ENCODE measurements at places on chromosomes 2 and 18.

GRCh38 chr2:132804051-132804450, 134.0 kb upstream of the LYPD1 start:
- no peak for DNase-seq

DNA sequence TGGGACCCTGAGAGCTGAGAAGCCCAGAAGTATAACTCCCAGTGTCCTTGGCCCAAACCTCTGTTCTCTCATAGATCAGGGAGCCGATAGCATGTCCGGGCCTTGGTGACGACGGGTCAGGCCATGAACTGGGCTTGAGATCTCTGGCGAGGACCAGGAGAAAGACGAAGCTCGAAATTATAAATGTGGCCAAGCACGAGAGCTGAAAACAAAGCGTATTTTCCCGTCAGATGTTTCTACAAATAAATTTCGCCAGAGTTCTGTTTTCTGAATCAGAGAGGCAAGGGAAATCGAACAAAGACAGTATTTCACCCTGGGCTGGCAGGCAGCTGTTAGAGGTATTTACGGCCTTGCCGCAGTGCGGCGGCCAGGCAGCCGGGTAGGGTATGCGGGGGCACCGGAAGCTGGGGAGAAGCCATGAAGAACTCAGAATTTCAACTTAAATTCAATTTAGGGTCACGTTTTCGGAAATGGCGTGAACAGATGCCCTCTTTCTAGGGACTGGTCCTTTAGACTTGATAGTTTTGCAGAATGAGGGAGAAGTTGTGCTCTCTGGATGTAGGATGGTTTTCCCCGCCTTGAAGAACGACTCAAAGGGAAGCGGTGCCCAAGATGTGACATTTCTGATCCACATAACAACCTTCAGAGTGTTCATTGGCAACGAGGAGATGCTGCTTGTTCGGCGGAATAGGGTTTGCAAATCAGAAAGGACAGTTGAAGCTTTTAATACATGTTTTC, 9.6 kb downstream of the HOXD8 start:
- no peak for DNase-seq

DNA sequence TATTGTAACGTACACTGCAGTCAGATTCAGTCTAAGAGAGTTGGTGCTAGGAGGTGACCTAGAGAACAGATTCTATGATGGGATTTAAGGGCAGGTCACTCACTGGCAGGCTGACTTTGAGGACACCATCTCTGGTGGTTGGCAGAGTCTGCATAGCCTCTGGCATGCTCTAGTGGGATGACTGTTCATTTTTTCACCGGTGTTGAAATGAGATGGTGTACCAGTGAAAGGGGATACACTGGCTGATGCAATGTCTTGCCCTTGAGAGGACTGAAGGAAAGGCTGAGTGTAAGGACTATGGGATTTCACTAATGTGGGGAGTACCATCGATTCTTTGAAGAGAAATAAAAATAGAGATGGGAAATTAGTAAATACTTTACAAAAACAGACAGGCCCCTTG, 186.9 kb upstream of the PIEZO2 start:
- DNase-seq, result no peak

DNA sequence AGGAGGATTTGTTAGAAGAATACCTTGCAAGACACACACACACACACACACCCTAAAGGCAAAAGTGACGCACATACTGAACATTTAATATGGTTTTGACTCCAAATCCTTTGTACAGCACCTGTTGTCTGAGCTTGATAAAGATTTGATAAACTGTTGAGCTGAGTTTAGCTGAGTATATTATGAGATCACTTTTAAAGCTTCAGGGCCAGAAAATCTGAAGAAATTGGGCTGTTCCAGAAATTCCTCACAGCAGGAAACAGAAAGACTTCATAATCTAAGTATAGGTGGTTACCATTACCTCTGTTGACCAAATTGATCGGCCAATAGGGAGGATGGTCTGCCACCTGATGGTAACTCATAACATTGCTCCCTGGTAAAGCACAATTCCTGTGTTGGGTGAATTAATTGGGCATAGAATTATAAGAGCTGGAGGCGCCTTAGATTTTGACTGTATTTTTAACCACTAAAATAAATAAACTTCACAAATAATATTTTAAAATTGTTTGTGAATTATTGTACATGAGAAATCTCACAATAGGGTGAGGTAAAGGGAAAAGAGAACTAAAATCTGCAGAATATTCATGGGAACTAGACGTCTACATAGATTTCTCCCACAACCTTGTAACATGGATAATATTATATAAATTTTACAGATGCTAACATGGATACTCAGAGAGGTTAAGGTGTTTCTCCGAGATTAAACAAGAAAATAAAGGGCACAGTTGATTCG, 21.8 kb upstream of the RPIA start:
- no peak for DNase-seq

DNA sequence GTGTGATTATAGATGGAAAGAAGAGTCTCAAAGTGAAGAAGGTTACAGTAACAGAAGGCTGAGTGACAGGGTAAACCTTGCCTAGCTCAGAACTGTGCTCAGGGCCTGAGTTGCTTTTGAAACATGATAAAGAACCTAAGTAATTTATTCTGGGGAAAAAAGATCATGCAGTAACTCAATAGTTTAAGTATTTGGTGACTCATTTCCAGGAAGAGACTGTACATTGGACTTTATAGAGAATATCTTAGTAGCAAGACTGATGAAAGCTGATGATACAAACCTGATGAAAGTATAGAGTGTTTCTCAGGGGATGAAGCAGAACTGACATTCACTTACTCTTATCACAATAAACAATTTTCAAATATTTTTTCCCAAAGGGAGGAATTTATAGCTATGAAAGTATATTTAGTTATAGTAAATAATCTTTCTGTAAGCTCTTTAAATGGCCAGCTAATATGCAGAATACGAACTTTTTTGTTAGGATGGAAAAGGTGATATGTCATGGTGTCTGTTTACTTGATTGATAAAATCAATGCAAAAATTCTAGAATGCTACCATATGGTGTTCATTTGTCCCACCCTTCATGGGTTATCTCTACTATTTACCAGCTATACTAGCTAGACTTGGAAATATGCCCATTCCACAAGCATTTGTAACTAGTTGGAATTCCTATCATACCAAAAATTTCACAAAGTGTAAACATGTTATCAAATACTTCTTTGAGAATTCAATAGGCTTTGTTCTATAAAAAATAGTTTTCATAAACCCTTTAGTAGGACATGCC, 1265.5 kb upstream of the ACVR2A start:
- no peak for DNase-seq

- DNase-seq, result no peak
Observed at GRCh38 chr2:1835581-1836201, 91.4 kb upstream of the PXDN start.

- no peak for DNase-seq
Observed at GRCh38 chr2:85611217-85611704, 605 bp downstream of the C2orf68 start.

DNA sequence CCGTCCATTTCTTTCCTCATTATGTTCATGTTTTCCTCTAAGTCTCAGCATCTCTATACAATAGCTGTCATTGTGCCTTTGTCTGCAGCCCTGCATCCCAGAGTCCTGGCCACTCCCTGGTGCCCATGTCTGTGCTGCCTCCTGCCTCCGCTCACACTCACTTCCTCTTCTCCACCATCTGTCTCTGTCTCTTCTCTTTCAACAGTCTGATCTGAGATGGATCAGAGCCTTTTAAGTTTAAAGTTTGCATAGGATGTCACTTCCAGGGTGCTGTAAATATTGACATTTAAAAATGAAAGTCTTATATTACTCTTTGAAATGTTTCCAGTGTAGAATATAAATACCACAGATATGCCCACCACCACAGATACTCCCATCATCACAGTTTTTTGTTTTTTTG, 42.7 kb downstream of the UBE2F start:
- DNase-seq, result no peak

GRCh38 chr2:159164457-159164911, 122.0 kb downstream of the WDSUB1 start:
- DNase-seq, result no peak

- DNase-seq, result no peak
Observed at GRCh38 chr2:177852389-177852788, 220.2 kb downstream of the PDE11A start.

DNA sequence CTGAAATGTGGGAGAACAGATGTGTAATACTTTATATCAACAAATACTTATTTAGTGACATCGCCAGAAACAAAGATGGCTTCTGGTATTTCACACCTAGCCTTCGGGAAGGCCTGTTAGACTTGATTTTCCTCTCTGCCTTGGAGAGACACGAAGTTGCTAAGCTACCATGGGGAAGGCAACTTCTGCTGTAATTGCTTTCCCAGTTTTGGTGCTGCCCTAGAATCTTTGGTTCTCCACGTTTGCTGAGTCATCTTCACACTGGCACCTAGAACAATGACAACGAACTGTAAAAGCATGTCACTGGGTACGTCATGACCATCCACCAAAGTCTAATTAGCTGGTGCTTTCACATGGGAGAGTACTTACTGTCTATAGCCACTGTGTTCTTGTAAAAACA, 58.7 kb upstream of the ACTR3 start:
- DNase-seq, result no peak

DNA sequence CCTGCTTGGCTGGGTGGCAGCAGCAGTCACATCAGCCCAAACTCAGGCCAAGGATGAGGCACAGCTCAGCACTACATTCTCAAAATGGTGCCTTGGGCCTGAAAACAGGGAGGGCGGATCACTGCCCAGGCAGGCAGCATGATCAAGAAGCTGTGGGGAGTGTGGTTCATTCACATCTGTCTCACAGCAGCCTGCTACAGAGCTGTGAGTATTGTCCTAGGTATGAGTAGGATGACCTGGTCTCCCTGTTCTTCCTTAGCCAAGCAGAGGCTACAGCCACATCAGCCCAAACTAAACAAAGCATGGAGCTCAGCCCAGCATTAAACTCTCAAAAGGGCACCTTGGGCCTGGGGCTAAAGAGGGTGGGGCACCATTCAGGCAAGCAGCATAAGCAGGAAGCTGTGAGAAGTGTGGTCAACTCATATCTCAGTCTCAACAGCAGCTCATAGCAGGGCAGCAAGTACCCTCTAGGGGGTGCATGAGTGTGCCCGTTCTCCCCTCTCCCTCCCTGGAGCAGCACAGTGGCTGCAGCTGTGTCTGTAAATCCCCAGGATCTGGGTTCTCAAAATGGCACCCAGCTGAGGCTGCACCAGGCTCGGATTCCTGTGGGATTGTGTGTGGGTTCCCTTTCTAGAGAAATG, 139.6 kb downstream of the TRABD2A start:
- DNase-seq, result no peak

GRCh38 chr2:360124-360523, 72.2 kb upstream of the ALKAL2 start:
- no peak for DNase-seq

- no peak for DNase-seq
Observed at GRCh38 chr18:42339372-42339771, 384.3 kb downstream of the PIK3C3 start.

- no peak for DNase-seq
Observed at GRCh38 chr2:224927646-224928173, 114.6 kb downstream of the DOCK10 start.

DNA sequence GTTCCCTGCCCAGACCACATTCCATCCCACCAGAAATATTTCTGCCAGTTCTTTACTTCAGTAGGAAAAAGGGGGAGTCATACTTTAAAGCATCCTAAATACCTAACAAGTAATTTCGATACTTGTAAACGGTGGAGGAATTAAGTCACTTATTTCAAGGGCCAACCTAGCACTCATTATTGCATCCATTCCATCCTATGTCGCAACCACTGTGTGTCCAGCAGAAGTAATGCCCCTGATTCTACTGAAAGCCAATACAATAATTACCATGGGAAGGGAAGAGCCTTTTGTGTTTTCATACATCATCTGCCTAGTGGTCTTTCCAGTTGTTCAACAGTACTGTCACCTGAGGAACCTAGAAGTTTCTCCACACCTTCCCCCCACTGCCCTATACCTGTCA, 12.5 kb downstream of the SERPINB8 start:
- DNase-seq, result no peak

DNA sequence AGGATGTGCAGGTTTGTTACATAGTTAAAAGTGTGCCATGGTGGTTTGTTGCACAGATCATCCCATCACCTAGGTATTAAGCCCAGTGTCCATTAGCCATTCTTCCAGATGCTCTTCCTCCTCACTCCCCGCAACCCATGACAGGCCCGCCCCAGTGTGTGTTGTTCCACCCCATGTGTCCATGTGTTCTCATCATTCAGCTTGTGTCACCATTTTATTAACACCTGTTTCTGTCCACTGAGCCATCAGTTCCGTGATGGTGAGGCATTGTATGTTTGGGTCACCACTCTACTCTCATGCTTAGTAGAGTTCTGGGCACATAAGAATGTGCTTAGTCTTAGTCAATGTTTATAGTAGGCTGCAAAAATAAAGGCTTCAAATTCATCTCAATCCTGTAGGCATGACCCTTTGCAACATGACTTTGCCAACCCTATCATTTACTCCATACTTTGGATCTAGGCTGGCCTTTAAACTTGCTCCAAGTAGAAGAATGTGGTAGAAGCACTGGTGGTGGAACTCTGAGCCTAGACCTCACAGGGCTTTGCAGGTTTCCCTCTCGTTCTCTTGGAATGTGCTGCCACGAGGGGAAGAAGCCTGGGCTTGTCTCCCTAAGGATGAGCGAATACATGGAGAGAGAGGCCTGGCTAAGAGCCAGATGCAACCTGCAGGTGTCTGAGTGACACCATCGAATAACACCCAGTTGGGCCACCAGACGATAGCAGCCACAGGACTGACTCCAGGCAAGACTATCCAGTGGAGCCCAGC, 161.5 kb downstream of the NAPG start:
- no peak for DNase-seq

DNA sequence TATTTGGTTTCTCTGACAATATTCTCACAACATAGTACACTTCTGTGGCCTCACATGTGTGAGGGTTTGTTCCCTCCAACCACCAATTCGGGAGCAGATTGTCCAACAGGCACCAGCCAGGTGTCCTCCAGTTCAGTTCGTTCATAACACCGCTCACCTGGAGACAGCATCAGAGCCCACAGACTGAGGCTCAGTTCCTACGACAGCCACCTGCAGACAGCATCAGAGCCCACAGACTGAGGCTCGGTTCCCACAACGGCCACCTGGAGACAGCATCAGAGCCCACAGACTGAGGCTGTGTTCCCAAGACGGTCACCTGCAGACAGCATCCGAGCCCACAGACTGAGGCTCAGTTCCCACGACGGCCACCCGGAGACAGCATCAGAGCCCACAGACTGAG, 58.2 kb upstream of the SNTG2 start:
- DNase-seq, result no peak

Measured in D721Med (cell line).